ENCODE measurements at places on chromosomes 2 and 18.

- DNase-seq: no peak
These were observed 14.8 kb upstream of the PROC start for GRCh38 chr2:127403460-127403859.

DNA sequence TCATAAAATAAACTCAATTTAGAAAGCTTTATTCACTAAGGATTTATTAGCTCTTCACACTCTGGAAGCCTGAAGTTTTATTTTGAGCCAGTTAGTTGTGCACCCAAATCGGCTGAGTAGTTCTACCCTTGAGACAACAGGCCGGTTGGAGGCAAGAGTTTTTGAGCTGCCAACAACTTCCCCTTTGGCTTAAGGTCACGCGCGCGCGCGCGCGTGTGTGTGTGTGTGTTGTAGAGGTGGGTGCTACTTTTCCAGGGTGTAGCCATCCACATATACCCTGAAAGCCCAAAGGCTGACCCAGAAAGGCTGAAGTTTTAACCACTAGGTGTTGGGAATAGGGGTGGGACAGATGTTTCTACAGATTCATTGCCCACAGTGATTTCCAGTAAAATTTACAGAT is 150.2 kb upstream of the LHCGR start:
- DNase-seq: no peak

DNA sequence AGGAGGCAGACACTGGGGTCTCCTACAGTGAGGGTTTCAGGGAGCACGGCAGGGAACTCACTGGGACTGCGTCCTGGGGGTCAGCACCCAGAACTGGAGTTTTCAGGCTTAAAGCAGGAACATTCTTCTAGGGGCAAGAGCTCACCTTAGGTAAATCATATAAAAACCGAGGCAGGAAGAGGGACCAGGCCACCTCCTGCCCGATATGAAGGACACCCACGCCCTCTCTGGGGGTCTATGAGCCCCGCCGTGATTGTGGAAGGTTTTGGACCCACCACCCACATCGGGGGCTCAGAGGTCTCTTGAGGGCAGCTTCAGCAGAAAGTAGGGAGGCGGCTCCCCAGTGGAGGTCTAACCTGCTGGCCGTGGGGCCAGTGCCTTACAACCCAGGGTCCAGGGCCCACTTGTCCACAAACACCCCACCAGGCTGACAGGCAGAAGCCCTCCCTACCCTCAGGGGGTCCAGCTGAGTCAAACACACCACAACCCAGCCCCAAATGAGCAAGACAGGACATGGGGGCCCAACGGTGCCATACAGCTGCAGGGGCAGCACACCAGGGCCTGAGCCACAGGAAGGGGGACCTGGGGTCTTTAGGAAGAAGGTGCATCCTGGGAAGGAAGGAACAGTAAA is 25.3 kb downstream of the CROCC2 start:
- DNase-seq: no peak

DNA sequence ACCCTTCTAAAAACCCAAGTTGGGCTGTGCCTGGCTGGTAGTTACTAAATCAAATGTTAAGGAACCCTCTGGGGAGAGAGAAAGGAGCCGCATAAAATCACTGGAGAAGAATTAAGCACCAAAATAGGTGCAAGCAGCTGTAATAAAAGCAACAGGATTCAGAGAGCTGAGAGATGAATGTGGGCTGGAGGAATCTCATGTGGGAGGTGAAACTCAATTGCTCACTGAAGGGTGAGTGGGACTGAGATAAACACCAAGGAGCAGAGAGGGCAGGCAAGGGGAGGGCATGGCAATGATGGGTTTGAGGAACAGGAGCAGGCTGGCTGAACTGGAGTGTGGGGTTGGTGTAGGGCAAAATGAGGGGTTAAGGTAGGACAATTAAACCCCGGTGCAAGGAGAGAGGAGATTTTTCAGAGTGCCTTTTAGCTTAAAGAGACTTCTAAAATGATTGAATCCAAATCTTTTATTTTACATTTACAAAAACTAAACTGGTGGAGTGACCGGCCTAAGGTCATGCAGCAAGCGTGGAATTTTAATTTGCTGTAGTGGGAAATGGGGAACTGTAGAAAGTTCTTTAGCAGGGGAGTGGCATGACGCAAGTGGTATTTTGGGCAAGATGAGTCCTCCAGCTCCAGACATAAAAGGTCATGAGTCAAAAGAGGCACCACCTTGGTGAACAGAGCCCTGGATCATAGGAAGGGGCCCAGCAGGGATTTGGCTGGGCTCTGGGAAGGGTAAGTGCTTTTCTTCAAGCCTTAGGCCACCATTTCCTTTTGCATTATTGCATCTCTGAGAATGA is 10.5 kb downstream of the PLB1 start:
- no peak for DNase-seq

GRCh38 chr2:240456447-240457222 is 21.2 kb downstream of the GPC1 start:
- DNase-seq: no peak

DNA sequence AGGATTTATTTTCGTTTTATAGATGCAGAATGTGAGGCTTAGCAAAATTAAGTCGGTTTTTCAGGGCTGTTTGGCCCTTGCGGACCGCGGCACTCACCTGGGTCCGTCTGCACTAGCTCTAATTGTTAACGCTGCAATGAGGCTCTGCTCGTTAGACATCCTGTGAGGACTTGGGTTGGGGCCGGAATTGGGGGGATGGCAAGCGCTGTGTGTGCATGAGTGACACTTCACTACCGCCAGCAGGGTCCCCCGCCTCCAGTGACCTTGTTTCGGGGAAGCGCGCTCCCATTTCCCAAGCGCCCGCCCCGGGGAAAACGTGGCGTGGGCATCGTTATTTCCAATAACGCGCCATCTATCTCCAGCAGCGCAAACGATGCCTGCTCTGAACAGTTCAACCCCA is 54.2 kb downstream of the KCNG2 start:
- no peak for DNase-seq

DNA sequence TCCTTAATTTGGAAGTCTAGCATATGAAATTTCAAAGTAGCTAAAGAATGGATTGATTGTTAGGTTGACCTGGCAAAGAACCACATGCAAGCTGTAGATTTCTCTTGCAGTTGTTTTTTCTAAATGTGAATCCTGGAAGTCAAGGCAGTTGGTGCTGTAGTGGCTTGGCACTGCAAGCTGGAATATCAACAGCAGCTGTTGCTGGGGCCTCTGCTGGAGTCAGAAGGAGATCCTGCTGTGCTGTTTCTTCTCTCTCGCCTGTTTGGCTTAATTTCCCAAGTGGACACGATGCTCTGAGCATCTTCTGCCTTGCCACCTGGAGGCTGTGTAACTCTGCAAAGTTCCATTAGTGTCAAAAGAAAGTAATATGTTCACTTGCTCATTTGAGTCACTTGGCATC is 12.6 kb downstream of the PIK3C3 start:
- no peak for DNase-seq

GRCh38 chr2:108555572-108555971 is 21.3 kb downstream of the LIMS1 start:
- no peak for DNase-seq

- DNase-seq: no peak
These were observed 112.1 kb downstream of the KYNU start for GRCh38 chr2:142989273-142990204.

DNA sequence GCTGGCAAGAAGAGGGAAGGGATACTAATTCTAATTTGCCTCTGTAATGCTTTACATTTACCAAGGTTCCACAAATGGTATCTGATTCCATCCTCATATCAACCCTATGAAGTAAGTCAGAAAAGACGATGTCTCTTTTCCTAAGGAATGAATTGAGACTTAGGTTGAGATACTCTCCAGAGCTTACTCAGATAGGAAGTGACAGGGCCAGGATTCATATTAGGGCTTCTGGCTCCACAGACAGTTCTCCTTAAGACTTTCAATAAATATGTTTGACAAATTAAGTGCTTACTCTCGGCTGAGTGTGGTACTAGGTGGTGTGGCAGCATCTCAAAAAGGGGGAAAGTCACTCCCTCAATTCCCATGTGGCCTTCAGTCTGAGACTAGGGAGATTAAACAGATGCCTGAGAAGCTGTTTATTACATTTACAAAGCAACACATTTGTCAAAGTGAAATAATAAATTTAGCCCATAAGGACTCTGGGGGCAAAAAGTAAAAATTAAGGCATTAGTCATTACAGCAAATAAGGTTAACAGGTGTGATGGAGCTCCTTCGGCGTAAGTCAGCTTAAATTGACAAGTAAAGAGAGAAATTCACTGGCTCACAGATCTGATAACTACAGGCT is 14.2 kb downstream of the CDK15 start:
- DNase-seq: no peak

DNA sequence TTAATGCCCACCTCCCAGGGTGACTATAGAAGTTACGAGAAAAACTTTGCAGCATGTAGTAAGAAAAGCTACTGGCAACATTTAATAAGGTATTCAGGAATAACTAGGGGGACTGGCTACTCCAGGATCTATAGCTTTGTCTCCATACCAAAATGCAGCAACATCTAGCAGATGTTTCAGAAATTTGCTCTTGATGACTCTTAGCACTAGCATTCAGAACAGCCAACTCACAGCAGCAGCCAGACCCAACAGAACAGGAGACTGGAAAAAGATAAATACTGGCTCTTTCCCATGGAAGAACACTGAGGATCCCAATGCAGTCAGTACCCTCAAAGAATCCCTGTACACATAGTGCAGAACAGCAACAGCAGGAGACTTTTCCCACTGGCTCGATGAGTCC is 105.0 kb downstream of the PRKRA start:
- no peak for DNase-seq

GRCh38 chr18:63953811-63954210 is 4.7 kb downstream of the HMSD start:
- no peak for DNase-seq

DNA sequence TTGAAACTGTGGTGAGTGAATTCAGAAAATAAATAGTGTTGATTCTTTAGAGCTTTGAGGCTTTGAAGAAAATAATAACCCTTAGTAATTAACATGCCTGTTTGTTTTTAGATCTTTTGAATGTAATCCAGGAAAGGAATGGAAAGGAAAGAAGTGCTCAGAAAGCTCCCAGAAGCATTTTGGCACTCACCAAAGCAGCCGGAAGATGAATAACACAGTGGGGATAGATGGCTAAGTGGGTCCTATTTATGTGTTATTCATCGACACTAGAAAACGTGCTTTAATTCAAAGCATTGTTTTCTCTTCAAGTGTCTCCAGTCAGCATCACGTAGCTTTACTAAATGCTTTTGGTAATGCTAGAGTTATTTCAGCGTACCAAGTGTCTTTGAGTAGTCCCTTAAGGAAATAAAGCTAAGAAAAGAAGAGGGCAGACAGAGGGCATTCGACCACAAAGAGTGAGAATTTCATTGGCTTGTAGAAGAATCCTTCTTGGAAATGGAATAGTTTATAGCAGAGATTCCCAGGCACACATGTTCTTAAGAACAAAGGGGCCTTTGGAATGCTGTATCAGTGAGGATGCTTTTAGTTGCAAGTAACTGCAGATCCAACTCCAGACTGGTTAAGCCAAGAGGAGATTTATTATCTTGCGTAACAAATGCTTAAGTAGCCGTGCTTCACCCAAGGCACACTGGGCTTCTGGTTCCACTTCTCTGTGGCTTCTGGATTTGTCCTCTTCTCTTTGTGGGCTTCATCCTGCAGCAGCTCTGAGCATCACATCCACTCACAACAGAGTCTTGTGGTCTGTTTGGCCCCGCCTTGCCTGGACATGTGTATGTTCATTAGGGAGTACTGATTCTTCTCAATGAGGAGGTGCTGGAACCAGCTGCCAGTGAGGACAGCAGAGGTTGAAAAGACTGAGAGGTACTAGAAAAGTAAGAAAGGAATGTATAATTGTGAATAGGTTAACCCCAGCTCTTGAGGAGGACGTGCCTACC is 63.6 kb upstream of the LTBP1 start:
- no peak for DNase-seq

- DNase-seq: no peak
These were observed 36.6 kb downstream of the CAMKMT start for GRCh38 chr2:44398243-44398897.

- no peak for DNase-seq
These were observed 3.2 kb downstream of the GPR35 start for GRCh38 chr2:240628507-240628807.

- no peak for DNase-seq
These were observed 39.8 kb upstream of the TMEM178A start for GRCh38 chr2:39625927-39626270.

- no peak for DNase-seq
These were observed 66.1 kb upstream of the FZD5 start for GRCh38 chr2:207835805-207836204.

DNA sequence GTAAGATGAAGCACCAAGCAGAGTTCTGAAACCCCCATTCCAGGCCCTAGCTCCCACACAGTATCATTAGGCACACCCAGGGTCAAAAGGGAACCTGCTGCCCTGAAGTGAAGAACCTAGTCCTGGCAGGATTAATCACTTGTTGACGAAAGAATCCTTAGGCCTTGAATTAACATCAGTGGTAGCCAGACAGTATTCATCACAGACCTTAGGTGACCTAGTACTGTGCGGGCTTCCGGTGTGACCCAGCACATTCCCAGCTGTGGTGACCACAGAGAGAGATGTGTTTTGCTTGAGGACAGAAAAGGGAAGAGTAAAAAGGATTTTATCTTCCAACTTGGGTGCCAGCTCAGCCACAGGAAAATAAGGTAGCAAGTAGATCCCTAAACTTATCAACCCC is 1071.4 kb upstream of the FAM98A start:
- no peak for DNase-seq

DNA sequence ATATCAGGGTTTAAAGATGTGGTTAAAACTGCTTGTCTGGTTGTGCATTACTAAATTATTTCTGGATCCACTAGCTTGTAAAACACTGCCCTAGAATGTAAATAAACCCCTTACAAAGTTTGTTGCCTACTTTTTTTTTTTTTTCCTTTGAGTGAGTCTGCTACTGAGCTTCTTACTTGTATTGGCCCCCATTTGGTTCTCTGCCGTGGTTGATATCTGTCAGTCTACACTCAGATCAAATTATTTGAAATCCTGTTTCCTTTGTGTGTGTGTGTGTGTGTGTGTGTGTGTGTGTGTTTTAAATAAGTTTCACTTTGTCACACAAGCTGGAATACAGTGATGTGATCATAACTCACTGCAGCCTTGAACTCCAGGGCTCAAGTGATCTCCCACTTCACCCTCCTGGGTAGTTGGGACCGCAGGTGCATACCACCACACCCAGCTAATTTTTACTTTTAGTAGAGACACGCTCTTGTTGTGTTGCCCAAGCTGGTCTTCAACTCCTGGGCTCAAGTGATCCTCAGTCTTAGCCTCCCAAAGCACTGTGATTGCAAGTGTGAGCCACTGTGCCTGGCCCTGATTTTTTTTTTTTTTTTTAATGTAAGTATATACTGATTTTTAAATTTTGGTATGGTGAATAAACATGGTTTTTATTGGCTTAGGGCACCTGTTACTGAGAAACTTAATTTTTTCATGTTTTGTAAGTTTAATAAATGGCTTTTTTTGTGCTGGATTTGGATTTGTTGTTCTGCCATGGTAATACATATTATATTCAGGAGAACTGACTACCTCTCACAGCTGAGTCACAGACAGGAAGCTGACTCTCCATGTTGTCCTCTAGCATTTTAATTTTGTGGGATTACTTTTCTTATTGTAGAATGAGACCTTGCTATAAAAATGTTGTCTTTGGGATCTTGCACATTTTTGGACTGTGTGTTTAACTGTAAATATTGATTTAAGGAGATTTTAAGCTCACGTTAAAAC is 48.5 kb downstream of the MAP4K4 start:
- DNase-seq: no peak

Data from cortex of kidney (tissue), 1 donor.